Renal cortical epithelial cell (primary cell): ENCODE measurements at places on chromosomes 1 and 21. TPM values are rescaled to one million over a fixed set of nuclear protein-coding genes. Genes with fewer than 3 reads are reported as not detected.

TNNI3K gene
- total RNA-seq, result 0.35 TPM in 1 of 2 replicates, not detected in the other

MCOLN3 gene
- 1.3 and 4.0 TPM in 2 replicates for total RNA-seq

TSPAN2 gene
- 9.8 and 14.1 TPM in 2 replicates for total RNA-seq

UTS2 gene
- not detected in 2 replicates for total RNA-seq

ESPN gene
- total RNA-seq, result 0.25 TPM in 1 of 2 replicates, not detected in the other

STIL gene
- 4.9 and 10.8 TPM in 2 replicates for total RNA-seq
